ENCODE measurements at places on chromosomes 12 and 14. TPM values are rescaled to one million over a fixed set of nuclear protein-coding genes. Genes with fewer than 3 reads are reported as not detected.

DNA sequence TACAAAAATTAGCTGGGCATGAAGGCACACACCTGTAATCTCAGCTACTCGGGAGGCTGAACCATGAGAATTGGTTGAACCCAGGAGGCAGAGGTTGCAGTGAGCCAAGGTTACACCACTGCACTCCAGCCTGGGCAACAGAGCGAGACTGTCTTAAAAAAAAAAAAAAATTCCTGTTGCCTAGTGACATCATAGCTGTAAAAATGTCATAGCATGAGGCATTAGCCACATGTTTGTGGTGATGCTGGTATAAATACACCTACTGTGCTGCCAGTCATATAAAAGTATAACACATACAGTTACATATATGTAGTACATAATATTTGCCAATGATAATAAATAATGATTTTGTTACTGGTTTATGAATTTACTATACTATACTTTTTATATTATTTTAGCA lies 22.2 kb downstream of the SLC41A2 start:
- H3K27ac ChIP-seq: no peak overlapping the region
- no peaks in the 10 kb centered on the region for H3K4me1 ChIP-seq
- H3K36me3 ChIP-seq: no peaks in the 10 kb centered on the region
- no peak for DNase-seq

DNA sequence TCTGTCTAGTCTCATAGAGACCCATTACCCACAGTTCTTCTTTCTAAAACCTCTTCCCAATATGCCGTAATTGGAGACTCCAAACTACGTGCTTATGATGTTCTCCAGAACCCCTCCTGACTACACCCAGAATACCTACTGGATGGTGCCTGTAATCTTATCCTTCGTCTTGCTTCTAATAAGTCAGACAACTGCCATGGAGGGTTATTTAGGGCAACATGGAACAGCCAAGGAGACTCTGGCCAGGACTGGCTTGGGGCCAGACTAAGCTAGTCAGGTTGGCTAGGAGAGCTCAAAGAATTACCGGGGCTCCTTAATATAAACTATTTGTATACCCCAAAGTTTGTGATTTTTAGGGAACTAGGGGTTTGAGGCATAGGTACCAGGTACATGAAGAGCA lies 6.8 kb downstream of the PFKM start:
- H3K27me3 ChIP-seq: no peaks in the 10 kb centered on the region
- no peaks in the 10 kb centered on the region for H3K4me1 ChIP-seq
- no peak for DNase-seq
- H3K27ac ChIP-seq: no peak overlapping the region
- no peak overlapping the region for H3K4me3 ChIP-seq

CMA1 gene
- not detected for total RNA-seq

TAS2R19 gene
- total RNA-seq: 10.8 TPM

CHGA gene
- not detected for total RNA-seq

DNA sequence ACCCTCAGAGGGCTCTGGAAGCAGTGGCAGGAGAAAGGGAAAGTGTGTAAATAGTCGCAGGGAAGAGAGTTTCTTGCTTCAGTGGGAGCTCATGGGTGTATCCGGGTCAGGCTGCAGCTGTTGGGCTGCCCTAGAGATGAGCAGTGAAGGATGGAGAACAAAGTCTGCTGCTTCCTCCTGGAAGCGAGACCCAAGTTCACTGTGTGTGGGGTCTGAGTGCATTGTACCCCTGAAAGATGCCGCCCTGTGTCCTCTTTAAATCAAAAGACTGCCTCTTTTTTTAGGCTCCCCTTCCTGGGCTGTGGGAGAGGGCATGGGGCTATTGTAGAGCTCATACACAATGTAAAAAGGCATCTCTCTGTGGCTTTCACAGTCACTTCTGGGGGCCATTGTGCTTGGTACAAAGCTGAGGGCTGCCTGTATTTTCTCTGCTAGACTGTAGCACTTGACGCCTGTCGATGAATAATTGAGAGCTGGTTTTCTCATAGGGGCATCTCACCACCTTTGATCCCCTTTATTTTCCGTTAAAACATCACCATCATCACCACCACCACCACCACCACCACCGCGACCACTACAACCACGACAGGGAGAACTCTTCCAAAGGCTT lies 16.7 kb downstream of the CHST11 start:
- no peak for DNase-seq
- H3K27me3 ChIP-seq: no peaks in the 10 kb centered on the region
- no peaks in the 10 kb centered on the region for H3K36me3 ChIP-seq
- H3K27ac ChIP-seq: peak overlapping the region; percentile 54
- H3K4me3 ChIP-seq: no peak overlapping the region

FOXG1 gene
- not detected for total RNA-seq

DNA sequence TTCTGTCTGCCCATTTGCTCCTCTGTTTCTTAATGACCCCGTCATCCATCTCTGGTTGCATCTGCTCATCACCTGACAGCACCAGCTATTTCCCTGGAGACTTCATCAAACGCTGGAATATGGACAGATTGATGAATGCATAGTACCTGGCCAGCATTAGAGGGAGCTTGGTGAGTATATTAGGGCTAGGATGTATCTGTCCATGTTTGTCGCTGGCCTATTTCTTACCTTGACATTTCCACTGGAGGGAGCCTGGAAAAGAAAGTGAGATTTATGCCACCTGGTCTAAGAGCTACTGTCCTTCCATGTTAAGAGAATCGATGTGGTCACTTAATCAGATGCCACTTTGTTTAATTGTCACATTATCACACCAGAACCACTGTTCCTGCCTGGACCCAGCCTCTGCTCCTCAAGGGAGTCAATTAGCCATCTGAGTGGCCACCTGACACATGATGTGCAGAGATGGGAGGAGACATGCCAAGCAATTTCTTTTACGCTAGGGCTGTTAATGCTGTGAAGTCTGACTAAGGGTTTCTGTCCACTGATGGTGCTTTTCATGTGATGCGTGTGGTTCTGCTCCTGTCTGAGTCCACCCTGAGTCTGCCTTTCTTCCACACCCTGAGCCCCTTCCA lies 75.3 kb upstream of the SFSWAP start:
- H3K36me3 ChIP-seq: no peaks in the 10 kb centered on the region
- no peak for DNase-seq
- H3K4me1 ChIP-seq: no peaks in the 10 kb centered on the region
- no peaks in the 10 kb centered on the region for H3K27me3 ChIP-seq
- H3K27ac ChIP-seq: no peak overlapping the region

DNA sequence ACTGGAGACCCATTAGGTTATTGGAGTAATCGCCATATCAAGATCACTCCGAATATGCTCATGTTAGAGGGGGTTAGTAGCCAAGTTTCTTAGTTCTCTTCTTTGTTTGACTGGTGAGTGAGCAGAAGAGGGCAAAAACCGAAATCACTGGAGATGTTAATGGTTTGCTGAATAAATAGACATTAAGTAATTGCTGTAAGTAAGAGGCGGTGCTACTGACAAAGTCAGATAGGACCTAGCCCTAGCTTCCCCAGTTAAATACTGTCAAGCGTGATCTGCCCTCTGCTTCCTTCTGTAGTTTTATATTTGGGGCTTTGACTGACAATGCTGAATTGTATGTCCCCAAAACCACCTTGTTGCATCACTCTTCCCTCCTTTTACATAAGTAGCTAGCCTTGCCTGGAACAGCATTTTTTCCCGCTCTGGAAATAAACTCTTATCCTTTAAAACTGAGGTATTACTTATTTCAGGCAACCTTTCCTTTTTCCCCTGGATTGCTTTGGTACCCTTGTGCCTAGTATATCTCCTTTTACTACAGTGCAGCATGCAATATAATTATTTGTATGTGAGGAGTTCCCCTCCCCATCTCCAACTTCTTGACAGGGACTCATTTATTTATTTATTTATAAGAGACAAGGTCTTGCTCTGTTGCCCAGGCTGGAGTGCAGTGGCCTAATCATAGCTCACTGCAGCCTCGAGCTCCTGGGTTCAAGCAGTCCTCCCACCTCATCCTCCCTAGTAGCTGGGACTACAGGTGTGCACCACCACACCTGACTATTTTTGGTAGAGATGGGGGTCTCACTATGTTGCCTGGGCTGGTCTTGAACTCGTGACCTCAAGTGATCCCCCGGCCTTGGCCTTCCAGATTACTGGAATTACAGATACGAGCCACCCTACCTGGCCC lies 1.4 kb downstream of the SNRPF start:
- no peak overlapping the region for H3K27ac ChIP-seq
- H3K27me3 ChIP-seq: no peaks in the 10 kb centered on the region
- H3K4me3 ChIP-seq: peak overlapping the region; percentile 83
- no peaks in the 10 kb centered on the region for H3K36me3 ChIP-seq
- H3K4me1 ChIP-seq: peaks cover 27% of the 10 kb centered on the region

CD69 gene
- 9.0 TPM for total RNA-seq

- no peaks in the 10 kb centered on the region for H3K4me1 ChIP-seq
- no peaks in the 10 kb centered on the region for H3K27me3 ChIP-seq
- no peak overlapping the region for H3K4me3 ChIP-seq
- H3K36me3 ChIP-seq: no peaks in the 10 kb centered on the region
- DNase-seq: no peak
- no peak overlapping the region for H3K27ac ChIP-seq
These were observed 363.4 kb downstream of the DAD1 start for GRCh38 chr14:22225516-22226140.

- no peak for DNase-seq
- no peak overlapping the region for H3K4me3 ChIP-seq
- no peak overlapping the region for H3K27ac ChIP-seq
- no peaks in the 10 kb centered on the region for H3K36me3 ChIP-seq
- no peaks in the 10 kb centered on the region for H3K4me1 ChIP-seq
- no peaks in the 10 kb centered on the region for H3K27me3 ChIP-seq
These were observed 215.6 kb downstream of the SLC6A15 start for GRCh38 chr12:84696908-84697540.

VPS29 gene
- total RNA-seq: 88.2 TPM

DNA sequence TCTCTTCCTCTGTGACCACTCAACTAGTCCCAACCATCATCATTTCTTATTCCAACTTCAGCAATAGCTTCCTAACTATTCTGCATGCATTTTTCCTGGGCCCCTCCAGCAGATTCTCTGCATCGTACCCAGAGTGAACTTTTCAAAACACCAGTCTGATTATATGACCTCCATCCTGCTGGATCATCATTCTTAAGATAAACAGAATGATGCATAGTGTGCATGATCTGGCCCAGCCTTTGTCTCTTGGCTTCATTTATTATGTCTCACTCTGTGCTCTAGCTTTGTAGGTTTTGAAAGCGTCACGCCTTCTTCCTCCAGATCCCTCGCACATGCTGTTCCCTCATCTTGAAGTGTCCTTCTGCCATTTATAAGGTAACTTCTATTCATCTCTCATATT lies 46.3 kb upstream of the SLC38A4 start:
- H3K4me3 ChIP-seq: no peak overlapping the region
- H3K27ac ChIP-seq: no peak overlapping the region
- no peaks in the 10 kb centered on the region for H3K4me1 ChIP-seq
- no peak for DNase-seq

GRCh38 chr14:98704441-98704840 lies 567.6 kb downstream of the BCL11B start:
- H3K4me1 ChIP-seq: no peaks in the 10 kb centered on the region
- H3K27ac ChIP-seq: no peak overlapping the region
- H3K36me3 ChIP-seq: no peaks in the 10 kb centered on the region
- DNase-seq: no peak

DNA sequence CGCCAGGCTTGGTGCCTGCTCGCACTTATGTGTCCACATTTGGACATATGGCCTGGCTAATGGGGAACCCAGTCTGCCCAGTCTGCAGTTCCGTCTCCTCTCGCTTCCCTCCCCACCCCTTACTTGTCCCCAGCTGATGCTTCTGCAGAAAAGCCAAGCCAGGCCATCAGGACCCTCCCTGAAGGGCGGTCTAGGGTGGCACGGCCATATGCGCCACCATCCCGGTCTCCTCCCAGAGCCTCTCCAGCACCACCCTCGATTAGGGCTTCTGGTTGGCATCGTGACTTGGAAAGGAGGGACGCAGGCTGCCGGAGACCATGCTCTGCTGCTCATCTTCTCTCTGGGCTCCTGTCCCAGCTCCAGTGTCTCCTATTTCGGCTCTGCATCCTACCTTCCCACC lies 54.6 kb downstream of the CALM1 start:
- no peak for DNase-seq
- no peaks in the 10 kb centered on the region for H3K27me3 ChIP-seq
- no peaks in the 10 kb centered on the region for H3K4me1 ChIP-seq

DNA sequence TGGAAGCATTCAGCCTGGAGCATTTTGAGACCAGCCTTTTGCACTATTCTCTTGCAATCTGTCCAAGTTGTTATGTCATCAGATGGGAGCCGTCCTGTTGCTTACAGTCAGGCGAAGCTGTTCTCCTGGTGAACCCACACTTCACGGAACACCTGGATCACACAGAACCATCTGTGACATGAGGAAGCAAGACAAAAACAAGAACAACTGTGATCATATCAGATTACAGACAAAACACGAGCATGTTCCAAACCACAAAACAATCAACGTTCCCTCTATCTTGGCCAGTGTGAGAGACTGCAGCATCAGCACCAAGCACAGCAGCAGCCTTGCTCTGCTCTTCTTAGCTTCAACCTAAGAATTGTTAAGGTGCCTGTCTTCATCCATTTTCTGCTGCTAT lies 180.5 kb upstream of the SFSWAP start:
- H3K27me3 ChIP-seq: peaks cover 6% of the 10 kb centered on the region
- no peaks in the 10 kb centered on the region for H3K4me1 ChIP-seq
- H3K4me3 ChIP-seq: no peak overlapping the region
